Activated CD8-positive, alpha-beta memory T cell treated with anti-CD3 and anti-CD28 coated beads for 1 hour (primary cell): ENCODE measurements at places on chromosomes 11 and 22.

- DNase-seq = no peak
Observed at GRCh38 chr11:12674571-12674935, 332 bp downstream of the TEAD1 start.

DNA sequence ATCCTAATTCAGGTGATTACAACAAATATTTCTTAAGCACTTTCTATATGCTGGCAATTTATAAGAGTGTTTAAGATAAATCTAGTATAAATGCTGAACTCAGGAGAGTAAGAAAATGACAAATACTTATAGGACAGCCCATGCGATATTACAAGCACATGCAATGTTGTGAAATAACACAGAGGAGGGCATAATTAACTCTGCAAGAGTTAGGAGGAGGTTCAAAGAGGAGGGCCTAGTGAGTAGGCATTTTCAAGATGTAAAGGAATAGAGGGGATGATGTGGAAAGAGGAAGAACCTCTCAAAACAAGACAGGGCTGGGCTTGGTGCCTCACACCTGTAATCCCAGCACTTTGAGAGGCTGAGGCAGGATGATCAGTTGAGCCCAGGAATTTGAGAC, 37.1 kb upstream of the IL17RA start:
- no peak for DNase-seq

DNA sequence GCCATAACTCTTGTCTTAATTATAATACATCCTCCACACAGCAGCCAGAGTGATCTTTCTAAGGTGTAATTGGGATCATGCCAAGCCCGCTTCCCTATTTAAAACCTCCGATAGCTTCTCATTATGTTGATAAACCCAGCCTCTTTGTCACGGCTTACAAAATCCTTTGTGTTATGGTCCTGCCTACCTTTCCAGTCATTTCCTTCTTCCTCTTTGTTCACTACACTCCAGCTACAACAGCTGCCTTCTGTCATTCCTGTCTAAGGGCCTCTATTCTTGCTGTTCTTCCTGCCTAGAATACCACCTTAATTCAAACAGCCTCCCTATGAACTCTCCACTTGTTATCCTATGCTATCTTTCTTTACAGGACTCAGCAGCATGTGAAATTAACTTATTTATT, 70.6 kb upstream of the CAPRIN1 start:
- DNase-seq = no peak

- DNase-seq = no peak
Observed at GRCh38 chr22:47534804-47535410, 772.5 kb downstream of the TBC1D22A start.

- DNase-seq = no peak
Observed at GRCh38 chr11:32259641-32260081, 168.8 kb downstream of the RCN1 start.

DNA sequence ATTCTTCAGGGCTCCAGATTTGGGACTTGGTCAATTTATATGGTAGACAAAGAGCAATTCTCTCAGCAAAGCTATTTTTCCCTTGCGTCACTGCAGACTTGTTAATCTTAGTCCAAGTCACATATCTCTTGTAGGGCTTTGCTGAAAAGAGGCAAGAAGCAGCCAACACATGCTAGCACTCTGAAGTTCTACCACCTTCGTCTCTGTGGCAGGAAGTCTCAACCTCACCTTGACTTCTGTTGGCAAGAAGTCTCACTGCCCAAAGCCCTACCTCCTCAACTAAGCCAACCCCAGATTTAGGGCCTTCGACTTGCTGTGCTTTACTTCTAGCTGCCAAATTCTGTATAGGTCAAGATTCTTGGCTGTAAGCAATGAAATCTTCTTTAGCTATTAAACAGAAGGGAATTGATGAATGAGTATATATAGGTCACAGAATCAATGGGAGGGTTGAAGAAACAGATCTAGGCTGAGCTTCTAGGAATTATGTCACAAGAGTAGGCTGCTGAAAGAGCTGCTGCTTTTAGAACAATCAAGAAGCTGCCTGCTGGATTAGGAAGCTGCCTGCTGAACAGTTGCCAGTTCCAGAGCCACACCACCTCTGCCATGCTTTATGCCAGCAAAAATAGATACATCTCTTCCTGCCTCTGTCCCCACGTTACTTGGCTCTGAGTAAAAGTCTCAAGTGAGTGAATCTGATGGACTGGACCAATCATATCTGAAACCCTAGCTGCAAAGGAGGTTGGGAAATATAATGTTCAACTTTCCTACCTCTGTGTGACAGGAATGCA, 17.6 kb upstream of the NCR3LG1 start:
- DNase-seq = no peak
